ENCODE measurements at places on chromosomes 2 and 18.
A peak's percentile ranks its signal among the peaks of the same experiment; 100 is the strongest.

GRCh38 chr2:23690421-23691105, 236.4 kb downstream of the ATAD2B start:
- DNase-seq = no peak

DNA sequence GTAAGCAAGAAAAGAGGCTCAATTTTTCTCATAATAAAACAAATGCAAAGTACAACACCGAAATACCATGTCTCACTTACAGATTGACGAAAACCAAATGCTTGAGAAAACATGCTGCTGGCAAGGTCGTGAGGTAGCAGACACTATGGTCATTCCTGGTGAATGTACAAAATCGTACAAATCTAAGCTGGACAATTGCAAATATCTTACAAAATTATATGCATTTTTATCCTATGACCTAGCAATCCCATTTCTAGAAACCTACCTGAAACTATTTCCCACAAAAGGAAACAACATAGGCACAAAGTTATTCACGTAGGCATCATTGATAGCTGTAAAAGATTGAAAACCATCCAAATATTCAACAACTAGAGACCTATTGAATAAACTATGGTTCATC, 54.0 kb downstream of the SCG2 start:
- no peak for DNase-seq

- no peak for DNase-seq
Measured at GRCh38 chr2:127104166-127104660, 2.7 kb downstream of the BIN1 start.

GRCh38 chr2:97993926-97994325, 1.8 kb downstream of the TMEM131 start:
- DNase-seq = no peak

GRCh38 chr2:201830666-201831065, 24.3 kb downstream of the CDK15 start:
- DNase-seq = no peak

GRCh38 chr2:45830322-45830721, 178.8 kb downstream of the PRKCE start:
- no peak for DNase-seq

GRCh38 chr18:48740851-48741485, 202.1 kb downstream of the CTIF start:
- DNase-seq = no peak

GRCh38 chr18:48027401-48027963, 97.0 kb upstream of the SMAD2 start:
- DNase-seq = no peak

GRCh38 chr2:215504547-215504946, 68.7 kb upstream of the FN1 start:
- no peak for DNase-seq

- DNase-seq = no peak
Measured at GRCh38 chr18:39711701-39712100, 2146.1 kb upstream of the CELF4 start.

DNA sequence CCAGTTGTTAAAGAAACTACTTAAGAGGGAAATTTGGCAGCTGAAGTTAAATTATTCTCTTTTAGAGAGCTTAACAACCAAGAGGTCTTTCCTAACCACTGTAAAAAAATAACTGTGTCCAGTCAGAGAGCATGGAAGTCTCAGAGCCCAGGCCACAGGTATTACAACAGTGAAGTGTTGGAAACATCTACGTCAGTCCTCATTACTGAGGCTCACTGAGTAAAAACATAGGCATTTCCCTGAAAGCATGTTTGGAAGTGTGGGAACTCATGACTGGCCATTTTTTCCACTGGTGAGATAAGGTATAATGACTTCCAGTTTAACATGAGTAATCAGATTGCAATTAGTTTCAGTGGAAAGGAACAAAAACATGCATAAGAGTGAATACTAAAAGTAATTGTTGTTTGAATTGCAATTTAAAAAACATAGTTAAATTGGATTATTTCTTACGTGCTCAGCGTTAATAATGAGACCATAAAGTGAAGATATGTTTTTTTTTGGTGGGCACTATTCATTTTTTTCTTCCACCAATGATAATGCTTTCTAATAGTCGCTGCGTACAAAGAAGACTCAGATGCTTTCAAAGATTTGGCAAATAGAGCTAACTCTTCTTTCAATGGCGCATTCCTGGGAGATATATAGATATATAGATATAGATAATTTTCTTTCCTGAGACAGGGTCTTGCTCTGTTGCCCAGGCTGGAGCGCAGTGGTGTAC, 60.8 kb downstream of the EFEMP1 start:
- no peak for DNase-seq

GRCh38 chr2:154710685-154711084, 12.2 kb downstream of the KCNJ3 start:
- no peak for DNase-seq

DNA sequence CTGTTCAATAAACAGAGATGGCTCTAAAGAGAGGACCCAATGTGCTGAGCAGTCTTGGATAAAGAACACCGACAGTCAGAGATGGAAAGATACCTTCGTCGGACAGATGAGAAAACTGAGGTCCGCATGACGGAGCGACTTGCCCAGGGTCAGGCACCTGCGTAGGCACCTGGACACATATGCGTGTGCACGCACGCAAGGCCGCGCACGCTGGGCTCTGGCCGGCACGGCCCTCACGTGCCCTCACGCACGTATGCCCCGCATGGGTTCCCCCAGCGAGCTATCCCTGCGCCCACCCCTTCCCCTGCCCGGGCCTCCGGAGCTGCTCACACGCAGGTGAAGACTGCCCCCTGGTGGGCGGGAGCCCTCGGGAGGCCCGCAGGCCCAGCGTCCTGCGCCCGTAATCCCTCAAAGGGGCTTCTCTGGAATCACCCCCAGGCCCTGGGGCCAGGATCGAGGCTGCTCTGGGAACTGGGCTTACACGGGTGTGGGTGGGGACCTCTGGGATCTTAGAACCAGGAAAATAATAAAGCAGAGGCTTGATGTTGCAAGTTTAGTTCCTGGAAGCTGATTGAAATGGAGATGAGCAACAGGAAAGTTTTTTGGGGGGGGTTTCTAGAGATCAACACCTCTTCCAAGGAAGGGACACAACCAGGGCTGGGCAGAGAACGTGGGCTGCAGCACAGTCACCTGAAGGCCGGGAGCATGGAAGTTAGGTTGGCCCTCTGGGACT, 246.3 kb downstream of the TNS1 start:
- peak; percentile 74 for DNase-seq

GRCh38 chr2:63643486-63643885, 54.7 kb downstream of the MDH1 start:
- DNase-seq = no peak

DNA sequence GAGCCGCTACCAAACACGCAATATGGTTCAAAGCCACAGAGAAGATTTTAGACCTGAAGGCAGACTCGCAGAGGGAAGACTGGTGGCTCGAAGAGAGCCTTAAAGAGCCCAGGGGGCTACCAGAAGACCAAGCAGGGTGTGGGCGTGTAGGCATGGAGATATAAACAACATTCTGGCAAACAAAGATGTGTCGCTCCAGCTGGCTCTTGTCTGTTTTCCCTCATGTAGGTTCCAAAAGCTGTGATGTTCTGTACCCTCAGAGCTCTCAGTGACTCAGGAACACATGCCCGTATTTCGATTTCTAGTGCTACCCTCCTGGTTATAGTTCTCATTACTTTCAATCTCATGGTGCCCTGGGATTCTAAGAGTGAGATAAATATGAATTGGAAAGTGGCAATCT, 44.5 kb downstream of the DOCK10 start:
- no peak for DNase-seq

- DNase-seq = no peak
Measured at GRCh38 chr2:120794716-120795115, 59.0 kb downstream of the GLI2 start.

DNA sequence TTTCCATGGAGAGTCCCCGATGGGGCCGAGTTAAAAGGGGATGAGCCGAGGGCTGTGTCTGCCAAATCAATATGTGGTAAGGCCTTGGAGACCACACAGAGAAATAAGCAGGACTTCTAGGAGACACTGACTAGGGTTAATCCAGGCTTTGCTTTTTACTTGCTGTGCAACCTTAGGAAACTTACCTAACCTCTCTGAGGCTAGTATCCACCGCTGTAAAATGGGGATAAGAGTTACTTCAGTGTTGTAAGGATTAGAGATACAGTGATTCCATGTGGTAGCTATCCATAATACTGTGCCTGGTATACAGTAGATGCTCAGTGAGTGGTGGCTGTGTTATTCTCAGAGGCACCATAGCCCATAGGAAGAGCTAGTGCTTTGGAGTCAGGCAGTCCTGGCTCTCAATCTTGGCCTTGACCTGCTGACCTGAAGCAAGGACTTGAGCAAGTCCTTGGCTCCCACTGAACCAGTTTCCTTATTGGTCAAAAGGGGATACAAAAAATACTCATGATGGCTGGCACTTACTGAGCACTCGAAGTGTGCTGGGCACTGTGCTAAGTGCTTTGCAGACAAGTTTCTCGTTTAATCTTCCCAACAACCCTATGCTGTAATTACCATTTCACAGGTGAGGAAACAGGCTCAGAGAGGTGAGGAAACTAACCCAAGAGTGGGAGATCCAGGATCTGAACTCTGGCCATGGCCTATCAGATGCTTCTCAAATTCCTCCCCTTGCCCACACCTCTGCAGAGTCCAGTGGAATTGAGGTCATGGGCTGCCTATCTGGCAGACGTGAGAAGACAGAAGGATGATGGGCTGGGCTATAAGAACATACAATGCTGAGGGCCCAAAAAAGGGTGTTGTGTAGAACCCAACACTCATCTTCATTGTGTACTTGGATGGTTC, 12.0 kb upstream of the DES start:
- no peak for DNase-seq

GRCh38 chr2:57333221-57333620, 713.4 kb upstream of the VRK2 start:
- no peak for DNase-seq

GRCh38 chr2:3634596-3635121, 23.3 kb upstream of the ALLC start:
- no peak for DNase-seq

DNA sequence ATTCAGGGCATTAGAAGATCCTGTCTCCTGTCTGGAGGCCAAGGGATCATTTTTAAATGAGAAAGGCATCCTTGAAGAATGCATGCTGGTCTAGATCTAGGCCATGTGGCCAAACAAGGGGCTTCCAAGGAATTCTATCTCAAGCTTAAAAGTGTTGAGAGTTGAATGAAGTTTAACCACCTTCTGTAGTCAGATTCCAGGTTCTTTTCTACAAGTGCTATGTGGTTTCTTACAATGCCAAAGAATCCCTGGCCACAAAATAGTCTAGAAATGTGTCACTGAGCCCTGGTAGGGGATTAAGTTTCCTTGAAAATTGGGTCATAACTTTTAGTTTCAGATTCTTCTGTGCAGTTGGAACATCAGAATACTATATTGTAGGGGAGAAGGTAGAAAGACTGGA, 640.7 kb upstream of the ACVR2A start:
- no peak for DNase-seq

GRCh38 chr18:41751652-41752051, 203.4 kb upstream of the PIK3C3 start:
- DNase-seq = no peak

DNA sequence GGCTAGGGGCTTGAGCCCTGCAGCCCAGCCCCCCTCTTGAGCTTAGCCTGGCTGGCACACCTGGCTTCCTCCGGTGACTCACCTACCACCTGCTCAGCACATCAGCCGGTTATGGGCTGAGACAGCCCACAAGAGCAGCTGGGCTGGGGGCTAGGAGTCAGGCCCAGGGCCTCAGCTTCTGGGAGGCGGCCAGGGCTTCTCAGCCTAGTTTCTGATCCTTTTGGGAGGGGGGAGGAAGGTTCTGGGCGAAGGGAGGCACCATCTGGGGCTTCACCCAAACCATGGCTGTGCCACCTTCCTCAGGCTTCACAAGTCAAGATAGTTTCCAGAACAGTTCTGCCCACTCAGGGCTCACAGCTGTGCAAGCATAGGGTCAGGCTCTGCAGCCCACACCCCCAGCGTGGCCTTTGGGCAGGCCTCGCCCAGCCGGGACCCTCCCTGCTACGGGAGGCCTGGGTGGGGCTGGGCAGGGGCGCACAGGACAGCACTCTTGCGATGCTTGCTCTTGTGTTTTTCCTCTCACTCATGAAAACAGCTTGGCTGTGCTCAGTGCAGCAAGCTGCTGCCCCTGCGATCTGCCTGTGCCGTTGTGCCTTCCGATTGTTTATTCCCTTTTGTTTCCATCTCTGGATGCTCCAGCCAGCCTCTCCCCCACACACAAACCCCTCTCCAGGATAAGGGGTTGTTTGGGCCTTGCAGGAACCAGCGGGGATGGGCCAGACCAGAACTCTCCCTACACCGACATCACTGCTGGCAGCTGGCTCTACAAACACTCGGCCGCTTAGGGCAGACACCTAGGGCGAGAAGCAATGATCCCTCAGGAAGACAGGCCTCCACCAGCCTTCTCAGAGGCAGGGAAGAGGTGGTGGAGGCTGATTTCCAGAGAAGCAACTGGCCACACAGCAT, 26.1 kb upstream of the SEMA4C start:
- no peak for DNase-seq

GRCh38 chr2:68762665-68763064, 28.1 kb downstream of the ARHGAP25 start:
- DNase-seq = peak; percentile 46

GRCh38 chr2:231058761-231059550, 2.3 kb downstream of the PSMD1 start:
- DNase-seq = no peak

DNA sequence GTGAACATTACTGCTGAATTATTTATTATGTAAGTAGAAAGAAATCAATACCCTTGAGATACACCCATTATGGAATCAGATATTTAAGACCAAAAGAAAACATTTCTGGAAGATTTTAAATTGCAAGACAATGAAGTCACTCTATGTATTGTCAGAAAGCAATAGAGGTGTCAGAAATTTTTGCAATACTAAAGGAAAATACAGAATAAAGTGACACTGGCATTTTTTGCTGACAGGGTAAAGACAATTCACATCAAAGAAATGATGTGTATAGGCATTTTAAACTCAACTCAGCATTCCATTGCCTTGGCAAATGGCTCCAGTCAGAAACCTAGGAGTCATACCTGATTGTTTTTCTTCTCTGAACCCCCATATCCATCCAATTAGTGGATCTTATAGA, 191.0 kb upstream of the PID1 start:
- DNase-seq = no peak

DNA sequence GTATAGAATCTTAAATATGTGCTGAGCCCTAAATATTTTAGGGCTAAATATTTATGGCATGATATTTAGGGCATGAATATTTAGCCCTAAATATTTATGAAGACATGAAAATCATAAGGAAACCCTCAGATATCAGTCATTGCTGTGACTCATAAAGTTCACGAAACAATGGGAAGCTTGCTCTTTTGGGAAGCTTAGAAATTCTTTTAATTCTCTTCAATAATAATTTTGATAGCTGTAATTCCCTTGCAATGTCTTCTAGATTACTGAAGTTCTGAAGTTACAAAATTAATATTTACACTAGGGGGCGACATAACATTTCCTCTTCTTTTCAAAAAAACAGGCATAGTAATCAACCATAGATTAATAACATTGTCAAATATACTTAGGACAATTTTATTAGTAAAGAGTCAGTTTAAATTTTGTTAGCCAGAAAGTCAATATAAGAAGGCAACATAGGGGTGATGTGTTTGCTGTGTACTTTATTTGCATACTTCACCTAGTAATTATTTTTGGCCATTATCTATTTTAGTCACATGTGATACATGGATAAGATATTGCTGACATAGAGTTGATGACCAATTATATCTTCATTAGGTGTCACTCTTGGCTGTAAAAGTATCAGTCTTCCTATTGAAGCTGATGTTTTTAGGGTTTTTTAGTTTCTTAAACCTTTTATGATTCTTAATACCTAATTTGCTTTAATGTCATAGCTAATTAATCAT, 13.2 kb downstream of the ZNF804A start:
- DNase-seq = no peak
